ENCODE measurements at places on chromosomes 5 and 9.

DNA sequence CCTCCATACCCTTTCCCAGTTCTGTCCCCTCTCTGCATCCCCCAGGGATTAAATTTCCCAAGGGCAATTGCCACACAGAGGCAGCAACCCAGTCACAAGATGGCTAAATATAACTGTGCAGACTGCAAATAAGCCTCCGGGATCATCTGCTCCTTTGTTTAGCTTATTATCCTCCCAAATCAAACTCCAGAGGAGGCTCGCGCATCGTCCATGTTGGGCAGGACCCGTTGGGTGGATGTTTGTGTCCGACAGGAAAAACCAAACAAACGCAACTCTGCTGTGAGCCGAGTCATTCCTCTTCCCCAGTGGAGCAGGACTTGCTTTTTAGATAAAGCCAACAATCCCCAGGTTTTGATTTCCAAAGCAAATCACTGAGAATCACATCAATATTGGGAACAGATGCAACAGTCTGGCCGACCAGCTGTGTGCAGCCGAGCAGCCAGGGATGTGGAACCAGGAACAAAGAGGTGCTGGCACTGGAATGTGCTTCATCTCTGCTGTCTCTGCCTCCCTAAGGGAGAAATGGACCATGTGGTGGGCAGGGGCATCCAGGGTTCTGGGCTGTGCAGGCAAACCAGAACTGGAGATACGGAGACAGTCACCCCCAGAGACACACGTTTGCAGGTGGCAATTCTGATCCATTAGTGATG lies 89.8 kb downstream of the PTTG1 start:
- no peak for DNase-seq

- no peak for DNase-seq
Measured at GRCh38 chr5:93578813-93579691, 2.0 kb downstream of the NR2F1-AS1 start.

DNA sequence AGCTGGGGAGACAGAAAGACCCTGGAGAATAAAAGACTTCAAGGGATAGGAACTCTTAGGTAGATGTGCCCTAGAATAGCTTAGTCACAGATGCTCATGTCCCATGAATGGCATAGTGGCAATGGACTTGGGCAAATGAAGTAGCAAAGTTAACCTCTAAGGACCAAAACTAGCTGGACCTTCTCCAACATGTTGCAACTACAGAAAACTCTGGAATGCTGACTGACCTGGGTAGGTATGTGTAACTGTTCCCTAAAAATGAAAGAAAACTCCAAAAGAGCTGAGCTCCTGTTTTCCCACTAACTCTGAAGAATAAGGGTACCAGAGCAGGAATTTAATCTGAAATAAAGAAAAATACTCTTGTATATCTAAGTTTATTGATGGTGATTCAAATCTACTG lies 12.5 kb upstream of the LPAR1 start:
- DNase-seq = no peak

DNA sequence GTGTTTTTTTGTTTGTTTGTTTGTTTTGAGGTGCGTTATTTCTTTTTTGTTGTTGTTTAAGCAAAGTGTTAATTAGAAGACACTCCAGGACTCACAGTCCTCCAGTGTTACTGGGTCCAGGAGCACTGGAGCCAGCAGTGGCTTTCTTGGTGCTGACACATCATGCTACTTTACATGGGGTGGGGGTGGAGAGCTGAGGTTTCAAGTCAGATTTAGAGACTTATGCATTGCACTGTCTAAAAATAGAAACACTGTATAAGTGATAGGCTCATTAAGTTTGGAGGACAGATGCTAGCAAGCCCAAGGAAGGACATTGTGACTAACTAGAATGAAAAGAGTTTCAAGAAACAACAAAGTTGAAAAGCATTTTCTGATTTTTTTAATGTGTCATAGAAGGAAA lies 2209.2 kb downstream of the MAT2B start:
- DNase-seq = no peak

- DNase-seq = no peak
Measured at GRCh38 chr5:50958852-50959457, 292.5 kb downstream of the PARP8 start.

DNA sequence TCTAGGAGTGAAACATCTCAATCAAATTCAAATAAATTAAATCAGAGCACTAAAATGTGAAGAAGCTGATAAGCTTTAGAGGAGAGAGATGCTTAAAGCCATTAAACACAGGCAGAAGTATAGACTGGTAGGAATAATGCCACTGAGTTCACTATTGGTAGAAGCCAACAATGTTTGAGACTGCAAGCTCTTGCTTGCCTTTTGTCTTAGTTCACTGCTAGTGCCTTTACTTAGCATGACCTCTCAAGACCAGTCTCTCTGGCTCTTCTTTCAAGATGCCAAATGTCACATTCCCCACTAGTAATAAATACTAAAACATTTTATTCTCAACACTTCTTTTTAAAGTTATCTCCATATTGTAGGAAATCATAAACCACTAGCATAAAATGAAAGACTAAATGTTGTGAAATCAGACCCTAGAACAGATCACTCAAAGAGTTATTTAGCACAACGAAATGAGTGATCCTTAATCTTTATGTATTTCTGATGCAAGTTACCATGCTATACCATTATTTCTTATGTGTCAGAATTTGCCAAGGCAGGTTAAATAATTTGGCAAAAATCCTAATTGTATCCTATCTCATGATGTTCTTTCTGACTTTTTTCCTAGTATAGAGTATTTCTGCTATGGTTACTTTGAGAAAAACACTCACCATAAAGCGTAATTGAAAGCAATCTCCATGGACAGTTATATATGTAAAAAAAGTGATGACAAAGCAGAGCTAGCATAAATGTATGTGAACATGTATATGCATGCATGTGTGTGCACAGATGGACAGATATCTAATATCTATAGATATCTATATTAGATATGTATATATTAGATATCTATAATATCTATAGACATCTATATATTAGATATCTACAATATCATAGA lies 57.5 kb downstream of the PJA2 start:
- DNase-seq = no peak

- no peak for DNase-seq
Measured at GRCh38 chr5:6856653-6857052, 143.4 kb downstream of the TENT4A start.

DNA sequence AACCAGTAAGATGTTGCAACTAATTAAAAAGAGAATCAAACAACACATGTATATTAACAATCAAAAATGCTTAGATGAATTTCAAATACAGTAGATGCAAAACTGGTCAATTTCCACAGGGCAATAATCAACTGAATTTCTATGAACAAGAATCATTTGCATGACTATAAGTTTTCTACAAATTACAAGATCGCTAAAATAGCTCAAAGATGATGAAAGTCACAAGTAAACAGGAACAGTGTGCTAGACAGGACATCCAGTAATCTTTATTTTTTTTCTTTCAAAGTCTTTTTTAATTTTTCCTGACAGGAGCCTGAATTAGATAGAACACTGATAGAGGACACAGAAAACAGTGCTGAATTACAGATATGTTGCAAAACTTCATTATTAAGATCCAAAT lies 608.2 kb upstream of the DAB2 start:
- DNase-seq = no peak

DNA sequence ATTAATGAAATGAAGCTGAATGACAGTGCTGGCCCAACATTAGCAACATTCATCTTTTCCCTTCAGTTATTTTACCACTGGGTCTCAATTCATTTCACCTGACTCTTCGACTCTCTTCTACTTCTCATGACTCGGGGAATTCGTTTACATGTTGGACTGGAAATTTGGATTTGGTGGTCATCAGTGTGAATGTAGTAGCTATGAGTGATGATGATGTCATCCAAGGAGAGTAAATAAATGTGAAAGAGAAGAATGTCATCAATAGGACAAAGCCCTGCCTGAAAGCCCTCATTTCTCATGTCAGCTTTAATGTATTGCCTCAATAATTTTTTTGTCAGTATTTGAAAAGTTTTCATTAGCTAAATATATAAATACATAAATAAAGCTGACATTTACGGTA lies 21.9 kb upstream of the CFAP95 start:
- DNase-seq = no peak

DNA sequence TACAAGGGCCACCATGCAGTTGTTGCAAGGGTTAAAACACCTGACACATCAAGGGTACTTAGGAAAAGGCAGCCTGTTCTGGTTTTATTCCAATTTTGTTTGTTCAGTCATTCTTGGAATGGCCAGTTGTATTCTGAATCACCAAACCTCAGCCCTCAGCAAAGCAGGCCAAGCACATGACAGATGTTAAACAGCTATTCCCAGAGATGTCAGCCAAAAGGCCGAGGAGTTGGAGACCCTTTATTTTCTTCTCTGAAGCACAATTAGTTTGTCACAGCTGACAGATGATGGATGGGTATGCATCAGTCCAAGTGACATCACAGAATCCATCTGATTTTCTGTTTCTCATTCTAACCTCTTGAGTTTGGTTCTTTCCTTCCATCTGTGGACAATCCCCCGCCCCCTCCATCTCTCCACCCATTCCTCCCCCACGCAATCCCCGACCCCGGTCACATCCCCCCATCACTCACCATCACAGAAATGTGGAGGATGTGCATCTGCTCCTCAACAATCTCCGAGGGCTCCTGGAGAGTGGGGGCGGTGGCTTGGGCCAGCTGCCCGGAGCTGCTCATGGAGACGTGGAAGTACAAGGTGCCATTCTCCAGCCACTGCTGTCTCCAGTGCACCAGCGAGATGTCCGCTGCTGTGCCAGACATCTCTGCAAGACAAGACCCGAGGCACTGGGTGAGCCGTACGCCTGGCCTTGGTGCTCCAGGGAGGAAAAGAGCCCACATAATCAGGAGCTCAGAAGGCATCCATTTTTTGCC lies 123.8 kb downstream of the ASTN2 start:
- DNase-seq = no peak

DNA sequence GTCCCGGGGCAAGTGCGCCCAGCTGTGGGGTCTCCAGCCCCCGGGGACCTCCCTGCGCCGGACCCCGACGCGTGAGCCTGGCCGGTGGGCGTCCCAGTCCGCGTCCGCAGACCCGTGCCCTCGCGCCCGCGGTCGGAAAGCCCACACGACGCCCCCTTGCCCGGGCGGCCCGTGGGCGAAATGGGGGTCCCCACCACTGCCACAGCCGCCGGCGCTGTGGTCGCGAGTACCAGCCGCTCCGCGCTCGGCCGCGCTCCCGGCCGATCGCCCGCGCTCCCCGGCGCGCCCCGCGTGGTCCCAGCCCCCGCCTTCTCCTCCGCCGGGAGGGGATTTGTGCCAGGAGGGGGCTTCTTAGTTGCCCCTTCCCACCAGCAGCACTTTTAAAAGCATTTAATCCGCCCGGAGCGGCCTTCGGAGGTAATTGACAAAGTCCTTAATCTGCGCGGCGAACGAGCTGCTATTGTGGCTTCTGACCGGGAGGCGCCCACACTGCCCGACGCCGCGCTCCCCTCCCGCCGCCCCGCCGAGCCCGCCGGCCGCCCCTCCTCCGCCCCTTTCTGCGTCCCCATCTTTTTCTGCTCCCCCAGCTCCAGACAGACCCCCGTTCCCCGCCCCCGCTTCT lies 469 bp upstream of the FIBCD1 start:
- DNase-seq = no peak

DNA sequence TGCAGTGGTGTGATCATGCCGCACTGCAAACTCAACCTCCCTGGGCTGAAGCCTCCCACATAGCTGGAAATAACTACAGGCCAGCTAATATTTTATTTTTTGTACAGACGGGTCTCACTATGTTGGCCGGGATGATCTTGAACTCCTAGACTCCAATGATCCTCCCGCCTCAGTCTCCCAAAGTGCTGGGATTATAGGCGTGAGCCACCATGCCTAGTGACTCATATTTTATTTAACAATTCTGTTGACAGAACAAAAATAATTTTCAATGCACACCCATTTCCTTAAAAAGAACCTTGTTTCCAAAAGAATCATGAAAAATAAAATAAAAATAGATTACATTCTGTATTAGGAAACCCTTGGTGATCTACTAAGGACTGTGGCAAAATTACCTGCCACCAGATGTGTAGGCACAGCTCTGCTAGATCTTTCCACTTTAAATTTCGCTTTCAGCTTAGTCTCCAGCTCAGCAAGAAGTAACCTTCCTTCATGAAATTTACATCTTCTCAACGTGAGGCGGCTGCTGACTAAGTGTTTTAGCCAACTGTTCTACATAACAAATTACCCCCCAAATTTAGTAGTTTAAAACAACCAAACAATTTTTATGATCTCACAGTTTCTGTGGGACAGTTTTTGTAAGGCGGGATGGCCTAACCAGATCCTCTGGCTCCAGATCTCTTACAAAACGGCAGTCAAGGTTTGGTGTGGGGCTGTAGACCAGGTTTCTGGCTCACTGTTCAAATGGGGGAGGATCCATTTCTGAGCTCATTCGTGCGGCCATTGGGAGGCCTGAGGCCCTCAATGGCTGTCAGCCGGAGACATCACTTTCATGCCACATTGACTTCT lies 32.6 kb upstream of the GOLPH3 start:
- no peak for DNase-seq

- no peak for DNase-seq
Measured at GRCh38 chr5:88897748-88898147, 14.8 kb upstream of the MEF2C start.

- DNase-seq = no peak
Measured at GRCh38 chr9:744790-745484, 96.6 kb upstream of the DMRT1 start.

GRCh38 chr9:26205261-26205660 lies 527.0 kb upstream of the TUSC1 start:
- no peak for DNase-seq

GRCh38 chr5:31763424-31763823 lies 124.5 kb downstream of the PDZD2 start:
- no peak for DNase-seq

- DNase-seq = no peak
Measured at GRCh38 chr9:83754383-83754977, 46.7 kb upstream of the UBQLN1 start.

Data from activated naive CD4-positive, alpha-beta T cell (primary cell).